ENCODE measurements at places on chromosomes 3 and 15.

GRCh38 chr3:8457039-8457438 is 44.6 kb upstream of the LMCD1 start:
- DNase-seq = no peak

- no peak for DNase-seq
Measured at GRCh38 chr3:192128922-192129321, 598.4 kb downstream of the FGF12 start.

DNA sequence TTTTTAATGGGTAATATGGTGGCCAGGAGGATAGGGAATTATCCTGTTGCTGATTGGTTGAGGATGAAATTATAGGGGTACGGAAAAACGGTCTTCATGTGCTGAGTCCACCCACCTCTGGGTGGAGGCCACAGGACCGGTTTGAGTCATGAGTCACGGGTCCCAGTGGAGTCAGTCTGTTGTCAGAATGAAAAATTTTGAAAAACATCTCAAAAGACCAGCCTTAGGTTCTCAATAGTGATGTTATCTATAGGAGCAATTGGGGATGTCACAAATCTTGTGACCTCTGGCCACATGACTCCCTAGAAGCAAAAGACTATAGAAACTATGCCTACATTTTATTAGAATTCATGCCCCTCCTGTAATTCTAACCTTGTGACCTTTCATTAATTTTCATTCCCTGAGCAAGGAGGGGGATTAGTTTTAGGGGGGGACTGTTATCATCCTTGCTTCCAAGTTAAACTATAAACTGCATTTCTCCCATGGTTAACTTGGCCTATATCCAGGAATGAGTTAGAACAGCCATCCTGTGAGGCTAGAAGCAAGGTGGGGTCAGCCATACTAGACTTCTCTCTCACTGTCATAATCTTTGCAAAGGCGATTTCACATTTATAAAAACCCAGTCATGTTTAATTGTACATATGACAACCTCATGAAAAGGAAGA is 101.2 kb downstream of the TCF12 start:
- peak; percentile 19 for DNase-seq

- DNase-seq = no peak
Measured at GRCh38 chr15:77738038-77738370, 105.3 kb upstream of the LINGO1 start.

Measured in dermis blood vessel endothelial cell (primary cell).